ENCODE measurements at places on chromosomes 12 and 14.

DNA sequence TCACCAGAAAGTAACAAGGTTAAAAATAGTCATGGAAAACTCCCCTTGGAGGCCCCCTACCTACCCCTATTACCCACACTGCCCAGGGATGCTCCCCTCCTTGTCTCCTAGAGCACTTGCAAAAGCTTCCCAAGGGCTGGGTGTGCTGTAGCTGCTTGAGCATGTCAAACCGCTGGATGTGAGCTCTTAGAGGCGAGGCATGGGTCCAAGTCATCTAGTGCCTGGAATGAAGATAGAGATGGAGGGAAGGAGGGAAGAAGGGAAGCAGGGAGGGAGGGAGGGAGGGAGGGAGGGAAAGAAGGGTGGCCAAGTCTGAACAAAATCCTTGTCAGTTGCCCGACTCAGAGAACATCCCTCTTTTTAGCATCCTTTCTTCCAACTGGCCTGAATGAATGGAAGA, 43.1 kb downstream of the LTBP2 start:
- no peak for DNase-seq

GRCh38 chr12:49365542-49365941, 1.7 kb upstream of the SPATS2 start:
- no peak for DNase-seq

- no peak for DNase-seq
These were observed 6.4 kb downstream of the CD69 start for GRCh38 chr12:9754099-9754927.

DNA sequence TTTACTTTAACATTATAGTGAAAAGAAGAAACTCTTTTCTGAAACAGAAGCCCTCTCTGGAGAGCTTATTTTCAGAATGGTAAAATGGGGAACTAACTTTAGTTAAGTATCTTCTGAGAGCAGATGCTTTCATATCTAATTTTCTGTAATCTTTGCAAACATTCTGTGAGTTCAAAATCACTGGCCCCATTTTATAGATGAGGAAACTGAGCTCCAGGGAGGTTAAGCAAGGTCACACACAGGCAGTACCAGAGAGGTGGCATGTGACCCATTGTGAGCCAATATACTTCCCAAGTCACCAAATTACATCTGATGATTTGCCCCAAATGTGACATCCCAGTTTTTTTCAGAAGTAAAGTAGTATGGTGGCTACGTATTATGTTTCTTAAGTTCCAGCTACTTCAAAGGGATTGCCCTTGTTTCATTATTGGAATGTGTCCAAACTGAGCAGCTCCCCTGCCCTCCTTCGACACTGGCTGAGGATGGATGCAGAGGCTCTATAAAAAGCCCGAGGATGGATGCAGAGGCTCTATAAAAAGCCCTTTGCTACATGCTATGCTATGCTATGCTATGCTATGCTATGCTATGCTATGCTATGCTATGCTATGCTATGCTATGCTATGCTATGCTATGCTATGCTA, 36.2 kb upstream of the NUDT4 start:
- no peak for DNase-seq

DNA sequence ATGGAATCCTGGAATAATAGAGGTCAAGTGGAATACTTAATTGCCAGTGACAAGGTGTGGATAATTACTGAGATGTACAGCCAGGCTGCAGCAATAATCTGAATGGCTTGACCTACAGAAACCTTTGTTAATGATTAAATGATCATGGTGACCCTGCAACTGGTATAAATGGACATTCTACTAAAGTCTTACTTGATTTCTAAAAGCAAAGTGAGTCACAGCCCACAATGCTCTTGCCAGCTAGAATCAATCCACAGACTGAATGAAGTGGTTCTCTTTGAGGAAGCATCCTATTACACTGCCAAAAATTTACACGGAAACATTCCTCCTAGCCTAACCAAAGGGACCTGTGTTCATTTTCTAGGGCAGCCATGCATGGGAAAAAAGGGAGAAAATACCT, 518.5 kb downstream of the SOX5 start:
- no peak for DNase-seq

DNA sequence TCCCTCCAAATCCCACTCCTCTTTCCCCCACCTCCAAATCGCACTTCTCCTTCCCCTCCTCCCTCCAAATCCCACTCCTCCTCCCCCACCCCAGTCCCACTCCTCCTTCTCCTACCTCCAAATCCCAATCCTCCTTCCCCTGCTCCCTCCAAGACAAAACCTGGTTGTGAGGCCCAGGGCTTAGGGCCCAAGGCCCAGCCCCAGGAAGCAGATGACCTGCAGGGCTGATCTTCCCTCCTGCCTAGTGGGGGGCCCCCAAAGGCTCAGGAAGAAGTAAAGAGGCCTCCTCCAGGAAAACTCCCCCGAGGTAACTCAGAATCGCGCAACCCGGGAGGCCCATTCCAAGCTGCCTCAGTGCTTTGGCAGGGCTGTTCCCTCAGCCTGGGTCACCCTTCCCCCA, 34.4 kb downstream of the NCOR2 start:
- no peak for DNase-seq

DNA sequence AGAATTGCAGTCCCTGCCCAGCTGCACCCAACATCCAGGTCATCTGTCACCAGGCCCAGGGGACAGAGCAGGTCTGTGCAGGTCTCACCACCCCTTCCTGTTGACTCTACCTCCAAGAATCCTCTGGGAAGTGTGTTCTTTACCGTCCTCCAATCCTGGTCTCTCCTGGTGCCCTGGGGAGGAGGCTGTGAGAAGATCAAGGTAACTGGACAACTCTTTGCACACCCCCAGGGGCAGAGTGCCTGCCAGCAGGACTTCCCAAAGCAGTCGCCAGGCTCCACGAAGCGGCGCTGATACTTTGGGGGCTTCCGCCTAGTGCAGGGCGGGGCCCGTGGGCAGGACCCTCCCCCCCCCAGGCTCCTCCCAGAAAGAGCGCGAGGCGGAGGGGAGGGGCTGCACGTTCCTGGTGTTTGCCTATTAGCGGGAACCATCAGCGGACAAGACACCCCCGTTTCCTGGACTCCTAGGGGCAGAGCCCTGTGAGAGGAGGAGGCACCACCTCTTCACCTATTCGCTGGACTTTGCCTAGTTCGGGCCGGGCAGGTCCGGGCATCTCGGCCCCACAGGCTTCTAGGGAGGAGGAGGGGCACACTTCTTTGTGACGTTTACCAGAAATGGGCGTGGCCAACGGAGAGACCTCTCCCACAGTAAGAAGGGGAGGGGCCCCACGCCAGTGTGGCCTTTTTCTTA, 918.0 kb downstream of the AACS start:
- no peak for DNase-seq

GRCh38 chr14:24944800-24945199, 105.1 kb downstream of the STXBP6 start:
- DNase-seq: no peak

DNA sequence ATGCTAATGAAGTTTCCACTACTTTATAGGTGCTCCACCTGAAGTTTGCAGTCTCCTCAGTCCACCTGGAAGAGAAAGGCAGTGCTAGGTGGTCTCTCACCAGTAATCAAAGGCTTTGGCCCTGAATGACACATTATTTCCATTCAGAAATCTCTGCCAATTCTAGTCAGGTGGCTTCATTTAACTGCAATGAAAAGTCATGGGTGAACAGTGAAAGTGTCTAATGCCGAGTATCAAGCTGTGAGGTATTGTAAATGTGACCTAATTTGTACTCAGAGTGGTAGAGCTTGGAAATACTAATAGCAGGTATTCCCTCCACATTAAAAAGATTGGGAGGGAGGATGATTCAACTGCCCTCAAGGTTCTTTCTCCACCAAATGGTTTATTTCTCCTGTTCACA, 220.9 kb upstream of the LRFN5 start:
- DNase-seq: no peak

DNA sequence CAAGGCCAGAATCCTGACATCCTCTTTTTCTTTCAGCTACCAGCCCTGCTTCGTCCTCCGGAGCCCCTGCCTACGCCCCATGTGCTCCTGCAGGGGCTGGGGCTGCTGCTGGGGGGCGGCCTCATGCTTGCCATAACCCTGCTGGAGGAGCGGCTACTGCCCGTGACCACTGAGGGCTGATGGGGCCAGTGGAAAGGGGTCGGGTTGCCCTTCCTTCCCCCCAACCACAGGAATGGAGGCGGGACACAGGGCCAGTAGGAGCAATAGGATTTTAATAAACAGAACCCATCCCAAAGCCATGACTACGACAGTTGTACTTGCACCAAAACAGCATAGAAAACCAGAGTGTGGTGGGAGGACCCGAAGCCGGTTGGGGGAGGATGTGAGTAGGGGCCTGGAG, 7.7 kb downstream of the SLC39A5 start:
- no peak for DNase-seq

DNA sequence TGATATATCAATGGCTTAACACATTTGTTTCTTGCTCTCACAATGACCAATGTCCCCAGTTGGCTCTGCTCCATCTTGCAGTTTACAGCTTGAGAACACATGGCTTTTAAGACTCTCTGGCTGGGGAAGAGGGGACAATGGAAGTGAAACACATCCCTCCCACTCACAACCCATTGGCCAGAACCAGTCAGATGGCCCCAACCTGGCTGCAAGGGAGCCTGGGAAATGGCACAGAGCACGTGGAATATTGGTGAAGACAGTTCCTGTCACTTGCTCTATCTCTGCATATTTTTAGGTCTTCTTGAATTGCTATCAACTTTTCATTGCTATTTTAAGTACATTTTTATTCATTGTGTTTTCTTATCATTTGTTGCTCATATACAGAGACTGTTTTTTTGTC, 345.4 kb downstream of the MED13L start:
- no peak for DNase-seq

- no peak for DNase-seq
These were observed 168.2 kb downstream of the LRRK2 start for GRCh38 chr12:40393026-40393425.

DNA sequence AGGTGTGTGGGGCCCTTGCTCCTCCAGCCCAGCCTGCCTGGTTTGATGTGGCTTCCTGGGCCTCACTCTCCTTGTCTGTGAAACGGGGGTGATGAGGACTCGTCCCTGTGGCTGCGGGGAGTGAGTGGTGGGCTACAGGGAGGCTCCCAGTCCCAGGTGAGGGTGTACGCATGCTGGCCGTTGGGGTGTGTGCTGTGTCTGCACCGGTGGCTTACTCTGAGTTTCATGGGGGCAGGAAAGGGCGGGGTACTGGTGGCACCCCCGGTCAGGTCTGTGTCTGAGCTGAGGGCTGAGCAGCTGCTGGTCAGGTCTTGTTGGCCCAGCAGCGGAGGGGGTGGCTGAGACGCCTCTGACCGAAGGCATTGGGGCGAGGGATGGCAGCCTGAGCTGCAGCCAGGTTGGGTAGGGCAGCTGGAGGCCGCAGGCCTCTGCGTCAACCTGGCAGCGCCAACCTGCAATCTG, 11.2 kb downstream of the ULK1 start:
- DNase-seq: no peak

DNA sequence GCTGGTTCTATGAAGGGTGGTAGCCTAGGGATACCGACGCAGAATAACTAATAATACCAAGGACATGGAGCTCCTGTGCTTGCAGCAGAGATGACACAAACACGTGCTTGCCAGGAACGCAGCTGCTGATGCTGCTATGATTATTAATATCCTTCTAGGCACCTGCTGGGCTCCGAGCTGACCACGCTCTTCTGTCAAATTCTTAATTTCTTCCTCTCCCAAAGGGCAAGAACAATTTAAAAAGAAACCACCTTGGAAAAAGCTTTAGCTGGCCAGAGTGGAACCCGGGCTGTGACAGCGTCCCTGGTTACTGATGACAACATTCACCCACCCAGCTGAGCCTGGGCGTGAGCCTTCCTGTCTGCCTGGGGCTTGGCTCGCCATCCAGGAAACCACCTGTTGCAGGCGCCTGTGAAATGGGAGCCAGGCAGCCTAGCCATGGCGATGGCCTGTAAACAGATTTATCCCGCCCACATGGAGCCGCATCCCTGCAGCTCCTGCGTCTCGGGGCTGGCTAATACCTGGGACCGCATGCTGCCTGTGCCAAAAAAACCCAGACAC, 28.8 kb downstream of the CLMN start:
- DNase-seq: no peak

- DNase-seq: no peak
These were observed 166.8 kb upstream of the PLEKHG7 start for GRCh38 chr12:92535961-92536360.

DNA sequence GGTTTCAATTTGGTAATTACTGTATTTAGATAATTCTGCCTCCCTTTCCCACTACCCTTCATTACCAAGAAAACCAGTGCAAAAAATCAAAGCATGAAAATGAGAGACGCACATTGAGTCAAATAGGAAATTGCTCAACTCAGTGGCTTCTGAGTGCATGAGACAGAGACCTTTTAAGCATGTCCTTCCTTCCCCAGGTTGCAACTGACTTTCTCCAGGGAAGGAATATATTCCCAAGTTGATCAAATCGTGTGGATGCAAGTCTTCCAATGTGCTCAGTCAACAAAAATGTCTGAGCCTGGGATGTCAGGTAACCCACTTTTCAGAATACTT, 12.9 kb downstream of the BMP4 start:
- no peak for DNase-seq

- no peak for DNase-seq
These were observed 343.8 kb downstream of the ADAMTS20 start for GRCh38 chr12:43208221-43208620.

DNA sequence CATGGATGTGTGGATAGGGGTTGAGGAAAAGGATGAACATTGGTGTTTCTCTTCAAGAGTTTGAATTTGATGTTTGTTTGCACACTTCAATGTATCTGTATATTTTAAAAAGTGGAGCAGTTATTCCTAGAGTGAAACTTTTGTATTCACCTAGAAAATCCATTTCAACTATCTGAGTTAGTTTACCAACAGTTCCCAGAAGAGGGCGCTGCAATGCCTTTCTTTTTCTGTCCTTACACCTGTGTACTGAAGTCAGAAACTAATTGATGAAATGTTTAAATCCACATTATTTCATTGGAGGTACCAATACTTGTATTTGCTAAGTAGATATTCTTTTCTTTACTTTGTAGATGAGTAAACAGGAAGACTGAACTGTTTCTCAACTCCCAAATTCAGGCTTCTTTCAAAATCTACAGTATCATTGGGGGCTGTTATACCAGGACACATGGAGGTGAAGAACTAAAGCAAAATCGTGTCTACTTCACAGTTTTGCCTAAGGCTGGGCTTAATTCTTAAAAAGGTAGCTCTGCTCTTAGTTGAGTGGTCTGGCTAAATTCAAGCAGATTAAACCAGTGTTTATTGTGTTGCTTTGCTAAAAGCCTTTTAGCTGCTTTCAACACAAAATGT, 26.6 kb upstream of the KLRB1 start:
- DNase-seq: no peak

DNA sequence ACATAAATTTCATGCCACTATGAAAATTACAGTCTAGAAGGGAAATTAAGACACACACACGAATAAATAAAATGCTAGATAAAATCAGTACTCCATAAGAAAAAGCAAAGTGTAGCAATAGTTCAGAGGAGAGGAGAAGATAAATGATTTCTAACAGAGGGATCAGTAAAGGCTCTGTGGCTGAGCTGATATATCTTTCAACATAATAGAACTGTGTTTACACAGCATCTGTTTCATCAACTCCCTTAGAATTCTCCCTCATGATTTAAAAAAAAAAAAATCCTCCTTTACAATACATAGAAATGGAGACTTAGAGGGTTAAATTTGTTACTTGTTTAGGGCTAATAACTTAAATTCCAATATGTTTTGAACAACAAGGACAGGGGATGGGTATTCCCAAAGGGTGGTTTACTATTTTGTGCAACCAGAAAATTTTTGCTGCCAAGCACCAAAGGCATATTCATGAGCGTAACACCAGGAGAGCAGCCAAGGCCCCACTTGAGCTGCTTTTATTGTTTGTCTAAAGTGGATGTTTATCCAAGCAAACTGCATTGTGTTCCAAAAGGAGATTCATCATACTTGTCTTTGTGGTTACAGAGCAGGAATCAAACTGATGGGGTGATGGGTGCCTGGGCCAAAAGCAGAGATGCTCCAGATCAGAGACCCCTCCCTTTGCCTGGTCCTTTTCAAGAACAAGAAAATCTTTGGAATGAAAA, 162.7 kb downstream of the BMP4 start:
- DNase-seq: no peak
